Neuronal stem cell (in vitro differentiated cells): ENCODE measurements at places on chromosomes 12 and 14.

DNA sequence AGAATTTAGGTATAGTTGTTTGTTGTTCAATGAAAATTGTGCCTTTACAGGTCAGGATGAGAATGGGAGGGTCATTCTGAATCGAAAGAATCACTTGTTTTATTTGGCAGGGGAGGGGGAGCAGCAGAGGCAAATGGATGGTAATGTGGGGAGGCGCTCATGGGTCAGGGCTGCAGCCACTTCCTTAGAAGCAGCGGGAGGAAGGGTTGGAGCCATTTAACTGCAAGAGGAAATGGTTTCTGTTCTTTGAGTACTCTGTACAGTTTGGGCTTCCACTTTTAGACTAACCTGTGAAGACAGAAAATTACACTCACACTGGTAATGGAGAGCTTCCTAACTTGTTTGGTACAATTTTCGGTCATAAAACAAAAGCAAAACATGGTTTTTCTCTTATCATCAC lies 57.2 kb downstream of the PIWIL1 start:
- DNase-seq: no peak

DNA sequence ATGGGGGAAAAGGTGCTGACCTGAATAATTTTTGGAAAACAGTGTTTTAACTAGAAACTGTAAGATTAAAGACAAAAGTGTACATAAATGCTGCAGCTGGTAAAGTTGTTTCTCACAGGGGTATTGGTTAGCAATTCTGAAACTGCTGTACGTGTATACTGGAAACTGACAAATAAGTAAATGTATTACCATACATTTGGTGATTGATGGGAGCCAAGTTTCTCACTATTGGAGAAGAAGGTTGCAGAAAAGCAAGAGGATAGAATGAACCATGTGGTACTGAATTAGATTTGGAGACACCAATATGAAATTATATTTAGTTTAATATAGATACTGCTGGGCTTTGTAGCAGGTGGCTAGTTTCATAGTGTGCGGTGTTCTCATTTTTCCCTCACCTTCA lies 19.6 kb upstream of the FBXO33 start:
- DNase-seq: no peak

DNA sequence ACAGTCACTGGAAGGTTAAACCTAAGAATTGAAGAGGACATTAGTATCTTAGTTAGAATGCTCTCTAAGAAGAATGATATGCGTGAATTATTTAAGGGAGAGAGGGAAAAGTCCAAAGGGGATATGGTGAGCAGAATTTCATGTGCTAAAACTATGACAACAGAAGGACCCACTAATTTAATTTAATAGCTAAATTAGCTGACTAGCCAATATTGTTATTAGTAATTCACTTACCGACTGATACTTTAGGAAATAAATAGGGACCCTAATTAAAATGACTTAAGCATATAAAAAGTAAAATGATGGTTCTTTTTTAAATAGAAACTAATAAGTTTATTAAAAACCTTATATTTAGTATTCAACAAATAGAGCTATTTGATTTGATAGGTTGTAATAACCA lies 179.6 kb downstream of the RASSF9 start:
- DNase-seq: no peak

DNA sequence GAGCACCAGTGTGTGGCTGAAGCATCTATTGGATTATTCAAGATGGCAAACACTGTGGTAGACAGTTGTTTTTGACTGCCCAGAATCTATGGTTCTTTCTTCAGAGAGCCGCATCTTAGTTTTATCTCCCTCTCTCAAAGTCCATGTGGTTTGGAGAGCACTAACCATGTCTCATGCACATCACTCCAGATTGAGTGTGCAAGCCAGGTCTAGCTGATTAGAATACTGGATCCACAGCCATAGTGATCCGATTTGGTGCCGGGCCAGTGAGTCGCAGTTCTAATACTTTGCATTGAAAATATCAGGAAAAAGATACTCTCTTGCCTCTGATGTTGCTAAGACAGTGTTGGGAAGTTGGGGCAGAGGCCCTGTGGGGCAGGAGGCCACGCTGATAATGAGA lies 4.6 kb upstream of the SBNO1 start:
- no peak for DNase-seq

DNA sequence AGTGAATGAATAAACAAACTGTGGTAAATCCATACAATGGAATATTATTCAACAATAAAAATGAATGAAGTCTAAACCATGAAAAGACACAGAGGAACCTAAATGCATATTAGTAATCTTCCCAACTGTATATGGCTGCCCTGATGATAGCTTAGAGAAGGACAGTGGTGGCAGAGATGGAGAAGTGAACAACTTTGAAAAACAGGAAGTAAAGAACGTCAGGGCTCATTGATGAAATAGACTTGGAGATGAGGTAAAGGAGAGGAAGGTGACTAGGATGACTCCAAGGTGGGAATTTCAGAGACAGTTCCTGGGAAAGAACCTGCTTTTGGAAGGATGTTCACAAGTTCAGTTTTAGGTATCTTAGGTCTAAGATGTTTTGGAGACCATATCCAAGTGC lies 36.3 kb upstream of the NT5DC3 start:
- DNase-seq: no peak

DNA sequence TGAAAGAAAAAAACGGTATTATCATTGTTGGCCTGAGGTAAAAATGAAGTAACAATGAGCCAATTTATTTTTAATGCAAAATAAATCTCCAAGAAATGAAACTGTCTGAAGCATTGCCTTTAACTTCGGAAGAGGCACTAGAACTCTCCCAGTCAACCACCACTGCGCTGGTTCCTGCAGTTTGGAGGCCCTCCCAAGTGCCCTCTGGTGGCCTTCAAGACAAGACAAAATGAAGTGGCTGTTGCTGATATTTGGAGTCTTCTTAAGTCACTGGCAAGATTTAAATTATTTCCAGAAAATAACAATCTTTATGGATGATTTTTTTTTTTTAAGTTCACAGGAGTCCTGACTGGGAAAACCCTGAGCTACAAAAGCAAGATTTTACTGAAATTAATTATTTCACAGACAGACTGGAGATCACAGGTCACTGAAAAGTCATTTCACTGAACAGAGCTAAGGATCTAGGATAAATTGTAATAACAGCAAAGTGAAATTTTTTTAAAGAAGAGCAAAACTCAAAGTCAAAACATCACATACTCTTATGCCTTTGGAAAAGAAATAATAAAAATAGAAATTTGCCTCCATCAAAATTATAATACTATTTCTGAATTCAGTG lies 58.2 kb downstream of the DICER1 start:
- peak; percentile 48 for DNase-seq

GRCh38 chr12:106643000-106643399 lies 60.2 kb downstream of the RFX4 start:
- no peak for DNase-seq

- DNase-seq: no peak
Measured at GRCh38 chr14:105097794-105098127, 32.5 kb upstream of the GPR132 start.

- no peak for DNase-seq
Measured at GRCh38 chr12:20620261-20620660, 74.9 kb upstream of the SLCO1C1 start.

DNA sequence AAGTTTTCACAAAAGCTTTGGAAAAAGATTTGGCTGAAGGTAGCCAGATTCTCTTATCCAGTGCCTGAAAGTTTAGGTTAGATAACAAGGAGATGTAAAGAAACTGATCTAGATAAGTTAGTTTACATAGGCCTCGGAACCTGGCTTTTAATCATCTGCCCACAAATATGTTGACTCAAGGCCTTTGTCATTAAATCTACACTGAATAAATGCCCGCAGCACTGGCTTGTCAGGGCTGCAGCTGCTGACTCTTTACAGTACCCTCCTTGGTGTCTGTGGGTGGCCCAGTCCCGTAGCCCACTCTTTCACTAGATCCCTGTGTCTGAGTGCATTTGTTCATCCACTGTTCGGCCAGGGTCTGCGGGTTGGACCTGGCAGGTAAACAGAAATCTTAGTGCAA lies 58.0 kb downstream of the TMEM116 start:
- no peak for DNase-seq

GRCh38 chr14:23153851-23154796 lies 29.3 kb downstream of the SLC7A8 start:
- no peak for DNase-seq

DNA sequence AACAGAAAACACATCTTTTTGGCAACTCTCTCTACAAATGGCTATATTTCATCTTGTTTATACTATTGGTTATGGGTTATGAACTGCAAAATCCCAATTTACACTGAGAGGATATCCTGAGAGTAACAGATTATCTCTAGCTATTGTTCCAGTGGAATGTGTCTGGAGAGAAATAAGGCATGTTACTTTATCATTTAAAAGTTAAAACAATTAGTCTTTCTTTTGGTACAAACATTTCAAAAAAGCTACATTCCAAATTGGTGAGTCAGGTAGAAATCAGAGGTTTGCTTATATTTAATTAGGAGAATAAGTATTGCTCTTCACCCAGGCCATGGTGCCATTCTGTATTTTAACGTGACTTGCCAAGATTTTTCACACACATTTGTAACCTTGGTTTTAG lies 411.6 kb downstream of the CCER1 start:
- no peak for DNase-seq

GRCh38 chr12:76244300-76244699 lies 103.9 kb downstream of the BBS10 start:
- no peak for DNase-seq

DNA sequence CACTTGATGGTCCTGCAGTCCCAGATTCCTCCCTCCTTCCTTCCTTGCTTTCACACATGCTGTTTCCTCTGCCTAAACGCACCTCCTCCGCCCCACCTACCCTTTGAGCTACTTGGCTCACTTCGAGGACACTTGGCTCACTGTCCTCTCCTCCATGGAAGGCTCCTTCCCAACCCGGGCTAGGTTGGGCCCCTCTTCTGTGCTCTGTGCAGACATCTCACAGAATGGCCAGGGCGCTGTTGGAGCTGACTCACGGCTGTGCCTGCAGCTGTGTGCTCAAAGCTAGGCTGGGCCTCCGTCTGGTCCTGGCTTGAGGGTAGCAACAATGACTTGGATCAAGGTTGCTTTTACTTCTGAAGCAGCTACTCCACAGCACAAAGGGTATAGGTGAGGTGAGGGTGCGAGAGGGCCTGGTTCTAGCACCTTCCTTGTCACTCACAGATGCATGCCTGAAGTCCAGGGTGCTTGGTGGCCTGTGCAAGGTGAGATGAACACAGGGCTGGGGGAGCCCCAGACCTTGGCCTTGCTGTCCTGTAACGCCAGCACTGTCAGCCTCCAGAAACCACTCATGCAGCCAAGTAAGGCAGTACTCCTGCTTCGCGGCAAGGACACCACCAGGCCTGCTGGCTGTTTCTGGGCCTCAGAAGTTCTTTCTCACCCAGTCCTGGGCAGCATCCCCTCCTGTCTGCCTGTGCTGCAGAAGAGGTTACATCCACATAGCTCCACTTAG lies 61.8 kb downstream of the GALNT16 start:
- DNase-seq: no peak

DNA sequence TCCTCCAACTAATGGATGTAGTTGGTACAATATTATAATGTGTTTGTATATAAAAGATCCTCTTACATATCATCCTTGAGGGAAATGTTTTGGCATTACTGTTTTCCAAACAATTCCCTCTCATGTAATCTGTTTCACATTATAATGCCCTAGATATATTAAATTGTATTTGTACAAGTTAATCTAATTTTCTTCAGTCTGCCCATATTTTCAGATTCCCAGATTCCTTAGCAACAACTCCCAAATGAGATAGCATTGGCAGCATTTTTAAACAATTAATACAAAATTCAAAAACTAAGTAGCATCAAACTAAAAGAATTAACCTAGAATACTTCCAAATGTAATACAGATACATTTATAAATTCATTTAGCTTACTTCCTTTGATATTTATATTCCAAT lies 860.2 kb downstream of the C12orf50 start:
- DNase-seq: no peak

- no peak for DNase-seq
Measured at GRCh38 chr12:10339053-10339840, 31.6 kb downstream of the KLRD1 start.

DNA sequence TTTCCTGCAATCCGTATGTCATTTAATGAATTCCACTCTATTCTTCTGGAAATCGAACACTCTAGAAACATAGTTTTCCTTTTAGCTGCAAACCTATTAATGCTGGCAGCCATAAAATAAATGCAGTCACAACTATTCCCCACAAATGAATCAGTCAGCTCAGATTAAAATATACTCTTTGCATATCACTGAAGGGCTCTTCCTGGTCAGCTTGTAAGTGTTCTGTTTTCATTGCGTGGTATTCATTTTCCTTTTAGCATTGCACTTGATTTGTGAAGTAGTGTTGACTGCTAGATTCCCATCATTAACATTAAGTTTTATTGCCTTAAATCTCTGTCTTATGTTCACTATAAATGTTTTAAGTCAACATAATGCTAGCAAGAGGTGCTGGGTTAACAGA lies 685.9 kb downstream of the DIO2 start:
- DNase-seq: no peak

- no peak for DNase-seq
Measured at GRCh38 chr14:102219316-102219715, 79.6 kb downstream of the WDR20 start.

- DNase-seq: peak; percentile 57
Measured at GRCh38 chr14:64760146-64760755, 56.0 kb downstream of the PLEKHG3 start.

GRCh38 chr14:99426265-99426664 lies 54.4 kb downstream of the SETD3 start:
- DNase-seq: no peak

- DNase-seq: no peak
Measured at GRCh38 chr12:32906399-32907165, 10.0 kb upstream of the PKP2 start.

DNA sequence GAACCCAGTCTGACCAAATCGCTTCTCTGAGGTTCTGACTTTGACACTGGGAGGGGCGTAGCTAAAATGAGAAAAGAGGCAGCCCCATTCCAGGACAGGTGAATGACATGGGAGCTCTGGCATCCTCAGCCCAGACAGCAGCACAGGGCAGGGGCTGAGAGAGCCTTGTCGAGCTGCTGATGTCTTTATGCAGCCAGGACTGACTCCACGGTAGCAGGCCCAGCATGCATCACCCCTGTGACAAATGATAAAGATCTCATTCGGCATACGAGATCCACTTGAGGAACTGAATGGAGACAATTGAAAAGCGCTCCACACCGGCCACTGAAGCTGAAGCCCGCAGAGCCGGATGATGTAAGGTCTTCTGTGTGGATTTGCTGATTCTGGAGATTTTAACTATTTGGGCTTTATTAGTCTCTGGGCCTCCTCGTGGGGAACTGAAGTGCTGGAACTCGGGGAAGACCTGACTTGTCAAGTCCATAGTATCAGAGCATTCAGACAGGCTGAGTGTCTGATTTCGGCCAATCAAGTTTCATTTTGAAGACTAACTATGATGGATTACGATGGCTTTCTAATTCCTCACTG lies 56.9 kb upstream of the MAP1LC3B2 start:
- no peak for DNase-seq
